ENCODE measurements at places on chromosomes 7 and 10.

DNA sequence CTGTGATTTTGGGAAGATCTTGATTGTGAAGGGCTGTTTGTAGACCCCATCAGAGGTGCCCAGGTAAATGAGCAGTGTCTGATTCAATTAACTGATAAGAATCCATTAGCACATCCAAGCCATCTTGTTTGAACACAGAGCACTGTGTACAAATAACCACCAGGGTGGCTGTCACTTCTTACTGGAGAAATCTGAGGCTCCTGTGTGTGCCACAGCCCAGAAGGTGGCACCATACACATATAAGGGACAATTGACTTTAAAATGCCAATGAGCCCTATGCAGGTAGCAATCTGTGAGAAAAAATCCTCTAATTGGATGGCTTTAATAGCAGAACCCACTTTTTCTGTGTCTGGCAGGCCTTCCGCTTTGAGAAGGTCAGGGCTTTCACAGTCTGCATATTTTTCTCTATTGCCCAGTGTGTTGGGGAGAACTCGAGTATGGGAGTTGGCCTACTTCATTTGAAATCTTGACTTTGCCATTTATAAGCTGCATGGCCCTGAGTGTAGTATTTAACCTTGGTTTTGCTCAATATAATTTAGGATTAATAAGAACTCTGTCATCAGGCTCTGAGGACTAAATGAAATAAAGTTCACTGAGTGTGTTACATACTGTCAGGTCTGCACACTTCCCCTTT is 517.4 kb downstream of the CCSER2 start:
- DNase-seq: no peak

DNA sequence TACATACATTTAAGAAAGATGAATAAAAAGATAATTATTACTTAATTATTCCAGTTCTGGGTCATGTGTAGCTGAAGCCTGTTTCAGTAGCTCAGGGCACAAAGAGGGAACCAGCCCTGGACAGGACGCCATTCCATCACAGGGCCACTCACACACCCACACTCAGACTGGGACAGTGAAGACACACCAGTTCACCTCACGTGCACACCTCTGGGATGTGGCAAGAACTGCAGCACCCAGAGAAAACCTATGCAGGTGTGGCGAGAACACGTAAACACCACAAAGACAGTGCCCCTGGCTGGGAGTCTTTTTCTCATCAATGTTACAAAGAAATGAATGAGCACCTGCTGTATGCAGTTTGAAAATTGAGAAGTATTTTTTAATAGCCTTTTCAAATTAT is 1.6 kb upstream of the IDI1 start:
- DNase-seq: no peak

DNA sequence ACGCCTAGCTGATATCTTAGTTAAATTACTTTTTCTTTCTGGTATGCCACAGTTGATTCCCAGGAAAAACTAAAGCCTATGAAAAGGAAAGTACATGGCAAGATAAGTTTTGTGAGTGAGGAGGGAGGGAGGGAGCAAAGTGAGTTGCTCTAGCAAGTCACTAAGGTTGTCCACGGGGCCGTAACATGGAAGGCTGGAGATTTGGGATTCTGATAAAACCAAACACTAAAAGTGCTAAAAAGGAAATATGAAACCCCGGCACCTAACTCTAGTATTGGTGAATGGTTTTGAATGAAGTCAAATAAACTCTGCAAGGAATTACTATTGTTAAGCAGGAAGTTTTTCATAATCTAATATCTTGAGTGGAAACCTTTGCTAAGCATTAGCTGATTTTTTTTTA is 1.7 kb downstream of the AGR2 start:
- DNase-seq: no peak

GRCh38 chr10:33153968-33154327 is 180.5 kb downstream of the NRP1 start:
- no peak for DNase-seq

DNA sequence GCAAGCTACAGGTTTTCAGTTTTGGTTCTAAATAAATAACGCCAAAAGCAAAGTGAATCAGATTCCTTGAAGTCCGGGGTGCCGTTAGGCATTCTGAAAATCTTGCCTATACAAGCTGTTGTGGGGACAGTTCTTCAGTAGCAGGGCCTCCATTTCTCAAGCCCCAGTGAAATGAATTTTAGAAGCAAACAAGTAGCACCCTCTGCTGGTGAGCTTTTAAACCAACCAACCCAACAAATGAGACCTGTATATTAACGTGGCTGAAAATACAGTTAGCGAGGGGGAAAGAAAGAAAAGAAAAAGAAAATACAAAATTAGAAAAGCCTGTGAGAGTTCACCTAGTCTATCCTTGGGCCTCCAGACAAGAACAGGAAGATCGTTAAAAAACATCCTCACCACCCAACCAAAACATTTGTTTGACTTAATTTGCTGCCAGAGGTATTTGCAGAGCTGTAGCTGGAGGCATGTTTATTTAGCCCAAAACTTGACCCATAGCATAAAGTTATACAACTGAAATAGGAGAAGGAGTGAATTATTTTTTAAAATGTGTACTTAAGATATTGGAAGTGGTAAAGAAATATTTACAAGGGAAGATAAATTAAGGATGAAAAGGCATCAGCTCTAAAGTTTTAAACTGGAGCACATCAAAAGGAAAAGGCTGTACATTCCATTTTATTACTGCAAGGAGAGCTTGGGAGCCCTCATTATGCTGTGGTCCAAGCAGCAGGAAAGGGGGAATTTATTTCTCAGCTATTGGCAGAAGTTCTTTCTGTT is 98.9 kb downstream of the DYNC1I1 start:
- DNase-seq: peak; percentile 64

DNA sequence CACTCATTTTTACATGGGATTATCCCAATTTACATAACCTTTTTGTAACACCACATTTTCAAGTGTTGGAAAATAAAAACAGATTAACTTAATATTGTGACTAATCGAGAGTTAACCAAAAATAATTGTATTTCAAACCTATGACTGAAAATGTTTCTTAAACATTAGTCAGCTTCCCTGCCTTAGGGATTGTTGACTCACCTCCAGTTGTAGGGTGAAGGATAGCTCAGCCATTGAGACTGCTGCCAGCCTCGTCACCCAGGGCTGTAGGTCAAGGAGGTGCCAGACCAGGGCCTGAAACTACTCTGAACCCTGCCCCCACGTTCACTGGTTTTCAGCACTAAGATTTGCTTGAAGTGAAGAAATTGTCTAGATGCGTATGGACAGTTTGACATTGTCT is 351.2 kb downstream of the GFRA1 start:
- peak; percentile 53 for DNase-seq

GRCh38 chr10:121788115-121788514 is 139.7 kb downstream of the ATE1 start:
- DNase-seq: peak; percentile 4

DNA sequence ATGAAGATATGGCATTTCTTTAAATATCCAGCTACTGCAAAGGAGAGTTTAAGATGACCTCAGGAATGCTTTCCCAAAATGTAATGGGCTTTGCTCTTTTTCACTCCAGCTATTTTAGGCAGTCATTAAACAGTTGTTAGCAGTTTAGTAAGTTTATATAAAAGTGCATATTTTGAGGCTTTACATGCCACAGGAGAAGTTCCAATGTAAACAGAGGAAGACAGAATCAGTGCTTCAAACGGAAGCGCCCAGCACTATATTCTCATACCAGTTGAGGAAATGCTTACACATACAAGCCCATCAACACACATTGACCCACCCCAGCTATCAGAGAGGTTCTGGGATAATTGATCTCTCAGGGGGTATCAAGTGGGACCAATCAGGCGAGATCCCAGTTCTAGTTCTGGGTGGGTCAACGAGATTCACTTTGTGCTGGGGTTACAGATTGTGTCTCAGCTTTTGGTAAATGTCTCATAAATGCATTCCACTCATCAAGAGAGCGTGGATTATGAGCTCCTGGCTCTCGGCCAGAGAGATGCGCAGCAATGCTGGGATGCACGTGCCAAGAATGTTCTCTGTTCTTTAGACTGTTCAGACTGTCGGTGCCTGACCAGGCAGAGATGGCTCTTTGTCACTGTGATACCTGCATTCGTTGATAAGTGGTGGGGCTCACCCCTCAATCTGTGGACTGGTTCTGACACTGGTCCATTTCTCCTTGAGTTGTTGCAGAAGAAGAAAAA is 55.0 kb downstream of the CACNB2 start:
- peak; percentile 20 for DNase-seq

DNA sequence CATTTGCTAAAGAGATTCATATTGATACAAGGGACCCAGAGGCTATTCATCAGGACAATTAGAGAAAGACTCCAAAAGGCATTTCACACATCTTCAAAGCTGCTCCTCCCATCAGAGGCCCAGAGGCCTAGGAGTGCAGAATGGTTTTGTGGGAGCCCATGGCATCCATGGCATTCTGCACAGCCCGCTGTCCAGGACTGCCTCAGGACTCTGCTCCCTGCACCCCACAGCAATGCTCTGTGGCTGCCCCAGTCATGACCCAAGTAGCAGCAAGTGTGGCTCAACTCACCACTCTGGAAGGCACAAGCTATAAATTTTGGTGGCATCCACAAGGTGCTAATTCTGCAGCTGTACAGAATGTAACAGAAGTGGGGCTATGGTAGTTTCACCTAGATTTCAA is 38.5 kb downstream of the ZNF438 start:
- no peak for DNase-seq

DNA sequence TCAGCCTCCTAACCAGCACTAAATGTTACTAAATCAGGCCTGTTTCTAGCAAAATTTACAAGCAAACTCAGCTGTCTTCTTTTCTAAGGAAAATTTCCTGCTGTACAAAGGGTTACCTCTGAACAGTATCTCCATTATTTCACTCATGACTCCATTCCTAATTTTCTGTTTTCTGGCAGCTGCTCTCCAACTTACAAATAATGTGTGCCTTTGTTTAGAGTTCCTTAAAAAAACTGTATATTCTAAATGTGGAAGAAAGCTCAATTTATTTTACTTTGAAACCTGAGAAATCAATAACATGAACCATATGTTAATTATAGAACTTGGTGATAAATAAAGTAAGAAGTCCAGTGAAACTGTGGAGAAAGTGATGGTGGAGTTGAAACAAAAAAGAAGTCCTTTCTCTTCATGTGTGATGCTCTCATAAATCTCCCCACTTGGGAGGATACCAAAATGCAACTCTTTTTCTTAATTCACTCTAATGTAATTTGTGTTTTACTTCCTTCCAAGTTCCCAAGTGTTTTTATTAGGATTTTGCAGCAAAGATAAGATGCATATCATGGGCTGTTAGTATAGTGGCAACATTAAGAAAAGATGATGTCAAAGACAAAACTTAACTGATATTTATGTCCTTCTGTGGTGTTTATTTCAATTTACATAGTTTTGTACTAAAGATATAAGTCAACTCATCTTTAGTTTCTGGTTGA is 74.8 kb downstream of the CDK6 start:
- no peak for DNase-seq

DNA sequence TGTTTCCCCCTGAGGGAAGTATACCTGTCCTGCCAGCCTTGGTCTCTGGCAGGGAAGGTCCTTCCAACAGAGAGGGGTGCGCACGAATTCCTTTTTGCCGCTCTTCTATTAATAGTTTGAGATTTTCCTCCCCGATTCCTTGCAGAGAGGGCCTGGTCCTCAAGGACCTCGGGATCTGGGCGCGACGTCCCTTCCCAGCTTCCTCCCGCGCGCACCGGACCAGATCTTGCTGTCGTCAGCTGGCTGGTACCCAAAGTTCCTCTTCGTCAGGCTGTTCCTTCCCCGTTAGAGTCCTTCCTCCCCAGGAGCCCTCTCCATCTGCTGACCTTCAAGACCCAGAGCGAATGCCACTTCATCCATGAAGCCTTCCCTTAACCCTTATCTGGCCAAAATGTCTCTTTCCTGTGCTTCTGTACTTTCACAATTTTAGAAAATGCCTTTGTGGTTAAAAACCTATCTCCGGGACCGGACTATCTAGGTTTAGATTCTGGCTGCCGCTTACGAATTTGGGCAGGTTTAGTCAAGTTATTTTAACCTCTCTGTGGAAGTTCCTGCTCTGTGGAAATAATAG is 851 bp upstream of the GOT1 start:
- DNase-seq: peak; percentile 52

All from fibroblast of the aortic adventitia (primary cell).